ENCODE measurements at places on chromosomes 5 and 9. TPM values are rescaled to one million over a fixed set of nuclear protein-coding genes. Genes with fewer than 3 reads are reported as not detected.

GRCh38 chr5:133510634-133511262, 101.6 kb downstream of the FSTL4 start:
- no peak for DNase-seq

DNA sequence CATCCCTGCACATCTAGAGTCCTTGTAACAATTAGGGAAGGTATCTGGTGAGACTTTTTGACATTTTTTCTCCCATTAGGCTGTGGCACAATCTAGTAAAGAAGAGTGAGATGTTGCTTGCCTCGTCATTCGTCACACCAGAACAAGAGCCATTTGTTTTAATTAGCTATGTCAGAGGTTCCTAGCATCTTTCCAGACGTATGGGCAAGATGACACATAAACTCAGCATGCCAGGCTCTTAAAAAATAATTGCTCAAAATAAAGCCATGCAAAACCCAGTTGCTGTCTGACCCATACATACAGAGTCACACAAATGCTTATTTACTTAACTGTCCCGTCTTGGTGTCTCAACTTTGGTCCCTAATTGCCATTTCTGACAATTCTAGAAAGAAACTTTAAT, 125.9 kb downstream of the TRPM3 start:
- no peak for DNase-seq

DNA sequence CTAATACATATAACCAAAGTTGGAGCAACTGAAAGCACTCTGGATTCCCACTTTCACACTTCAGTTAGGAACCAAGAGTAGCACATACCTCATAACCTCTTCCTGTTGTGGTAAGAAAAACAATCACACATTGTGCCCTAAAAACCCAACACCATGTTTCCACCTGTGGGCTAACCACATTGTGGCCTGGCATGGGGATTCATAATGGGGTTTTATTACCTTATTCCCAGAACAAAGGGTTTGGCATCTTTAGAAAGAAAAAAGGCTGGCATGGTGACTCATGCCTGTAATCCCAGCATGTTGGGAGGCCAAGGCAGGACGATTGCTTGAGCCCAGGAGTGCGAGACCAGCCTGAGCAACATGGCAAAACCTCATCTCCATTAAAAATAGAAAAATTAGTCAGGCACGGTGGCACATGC, 60.6 kb downstream of the HSD17B3 start:
- no peak for DNase-seq

- DNase-seq, result no peak
These were observed 20.7 kb downstream of the ACTL7B start for GRCh38 chr9:108834959-108835665.

- DNase-seq, result peak; percentile 26
These were observed 2.0 kb downstream of the S100Z start for GRCh38 chr5:76851728-76852369.

GRCh38 chr9:133402689-133403088, 15.1 kb downstream of the REXO4 start:
- DNase-seq, result no peak

DNA sequence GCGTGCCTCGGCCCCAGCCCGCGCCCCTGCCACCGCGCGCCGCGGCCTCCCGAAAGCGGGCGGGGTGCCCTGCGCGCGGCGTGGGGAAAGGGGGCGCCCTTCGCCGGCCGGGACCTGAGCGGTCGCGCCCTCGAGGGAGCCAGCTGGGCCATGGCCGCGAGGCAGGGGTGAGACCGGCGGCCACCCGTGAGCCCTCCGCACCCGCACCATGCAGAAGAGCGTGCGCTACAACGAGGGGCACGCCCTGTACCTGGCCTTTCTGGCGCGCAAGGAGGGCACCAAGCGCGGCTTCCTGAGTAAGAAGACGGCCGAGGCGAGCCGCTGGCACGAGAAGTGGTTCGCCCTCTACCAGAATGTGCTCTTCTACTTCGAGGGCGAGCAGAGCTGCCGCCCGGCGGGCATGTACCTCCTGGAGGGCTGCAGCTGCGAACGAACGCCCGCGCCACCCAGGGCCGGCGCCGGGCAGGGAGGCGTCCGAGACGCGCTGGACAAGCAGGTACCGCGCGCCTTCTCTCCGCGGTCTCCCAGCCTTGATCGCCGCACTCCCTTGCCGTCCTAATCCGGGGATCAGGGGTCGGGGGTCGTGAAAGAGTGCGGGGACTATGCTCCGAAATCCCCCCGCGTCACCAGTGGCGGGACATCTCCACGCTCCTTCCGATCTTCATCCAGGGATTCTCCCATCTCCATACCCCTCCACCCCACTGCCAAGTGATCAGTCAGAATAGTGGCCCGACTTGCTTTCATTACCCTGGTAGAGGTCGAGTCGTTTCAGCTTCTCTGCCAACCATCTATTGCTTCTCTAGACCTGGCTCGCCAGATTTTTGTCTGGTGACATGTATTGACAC, 590 bp downstream of the RASGRF2 start:
- DNase-seq, result peak; percentile 28

GRCh38 chr5:137794863-137795262, 40.7 kb upstream of the HNRNPA0 start:
- DNase-seq, result no peak

Gene C9
- total RNA-seq, result not detected

Gene LCP2
- total RNA-seq, result 3.9 TPM

Gene MOB3B
- total RNA-seq, result 2.1 TPM

Gene EPB41L4B
- total RNA-seq, result 13.9 TPM
